Neural crest cell (in vitro differentiated cells): ENCODE measurements at places on chromosomes 12 and 14. TPM values are rescaled to one million over a fixed set of nuclear protein-coding genes. Genes with fewer than 3 reads are reported as not detected.

Gene PRB2
- not detected in 2 replicates for total RNA-seq

Gene OR6C4
- total RNA-seq, result not detected in 2 replicates

Gene PDE6H
- total RNA-seq, result not detected in 2 replicates

Gene TMEM229B
- 5.2 and 5.9 TPM in 2 replicates for total RNA-seq

Gene RFLNA
- total RNA-seq, result 2.1 and 2.8 TPM in 2 replicates

DNA sequence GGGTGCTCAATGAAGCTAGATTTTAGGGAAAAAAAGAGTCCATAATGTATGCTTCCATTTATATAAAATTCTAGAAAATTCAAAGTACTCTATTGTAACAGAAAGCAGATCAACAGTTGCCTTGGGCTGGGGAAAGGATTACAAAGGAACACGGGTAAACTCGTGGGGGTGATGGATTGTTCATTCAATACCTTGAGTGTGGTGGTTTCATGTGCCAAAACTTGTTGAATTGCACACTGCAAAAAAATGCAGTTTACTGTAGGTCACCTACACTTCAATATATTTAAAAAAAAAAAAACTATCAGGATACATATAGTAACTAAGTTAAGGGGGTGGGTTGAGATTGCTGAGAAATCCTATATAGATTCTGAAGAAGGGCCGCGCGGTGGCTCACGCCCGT is 33.6 kb downstream of the PAWR start:
- H3K4me3 ChIP-seq, result no peak overlapping the region
- H3K36me3 ChIP-seq, result peaks cover 18% of the 10 kb centered on the region
- H3K27me3 ChIP-seq, result no peaks in the 10 kb centered on the region
- DNase-seq, result no peak
- no peak overlapping the region for H3K27ac ChIP-seq
- H3K4me1 ChIP-seq, result peaks cover 8% of the 10 kb centered on the region

DNA sequence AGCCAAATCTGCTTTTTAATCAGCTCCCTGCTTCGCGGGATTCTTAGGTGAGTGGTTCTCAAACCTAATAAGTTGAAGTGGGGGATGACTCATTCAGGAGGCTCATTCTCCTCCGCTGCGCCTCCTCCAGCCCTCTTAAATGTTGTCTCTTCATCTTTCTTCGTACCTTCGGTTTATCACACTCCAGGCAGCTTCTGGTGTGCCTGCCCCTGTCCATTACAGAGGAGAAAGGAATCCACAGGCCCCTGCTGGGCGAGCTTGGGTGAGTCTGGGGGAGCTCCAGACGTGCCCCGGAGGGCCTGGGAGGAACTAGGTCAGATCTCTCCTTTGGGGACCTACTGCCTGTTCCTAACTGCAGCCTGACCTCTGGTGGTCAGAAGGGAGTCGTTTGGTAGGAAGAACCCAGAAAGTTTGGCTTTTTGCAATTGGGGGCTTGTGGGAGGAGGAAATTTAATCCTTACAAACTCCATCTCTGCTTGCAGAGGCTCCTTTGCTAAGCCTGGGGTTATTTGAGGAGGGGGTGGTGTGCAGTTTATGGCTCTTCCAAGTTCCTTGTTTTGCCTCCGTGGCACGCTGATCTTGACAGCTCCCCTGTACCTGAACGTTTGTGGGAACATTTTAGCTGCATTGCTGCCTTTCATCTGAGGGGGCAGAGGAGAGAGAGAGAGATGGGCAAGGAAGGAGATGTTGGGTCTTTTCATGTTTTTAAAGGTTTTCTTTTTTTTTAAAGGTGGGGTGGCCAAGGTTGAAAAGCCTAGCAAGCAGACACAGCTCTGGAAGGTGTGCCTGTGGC is 84.1 kb upstream of the GNG2 start:
- no peaks in the 10 kb centered on the region for H3K27me3 ChIP-seq
- peak; percentile 50 for DNase-seq
- no peak overlapping the region for H3K4me3 ChIP-seq

DNA sequence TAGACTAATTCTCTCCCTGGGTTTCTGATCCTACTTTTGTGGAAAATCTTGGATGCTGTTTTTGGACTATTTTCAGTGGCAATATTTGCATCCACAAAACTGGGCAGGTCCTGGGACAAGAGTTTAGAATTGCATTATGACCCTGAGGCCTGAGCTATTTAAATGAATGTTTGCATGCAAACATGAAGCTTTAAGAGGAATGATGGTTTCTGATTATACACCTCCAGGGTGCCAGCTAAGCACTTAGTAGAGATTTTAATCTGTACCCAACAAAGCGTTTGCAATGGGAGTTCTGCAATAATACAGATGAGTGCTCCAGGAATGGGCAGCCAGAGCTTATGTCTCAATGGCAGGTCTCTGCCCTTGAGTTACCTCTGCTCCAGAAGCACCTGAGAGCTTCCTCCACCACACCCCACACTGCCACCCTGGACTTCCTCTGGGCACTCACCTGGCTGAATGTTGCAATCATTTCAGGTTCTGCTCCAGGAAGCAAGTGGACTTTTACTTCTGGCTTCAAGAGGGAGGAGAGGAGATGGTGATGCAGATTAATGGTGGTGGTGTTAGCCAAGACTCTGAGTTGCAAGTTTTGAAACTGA is 6.0 kb upstream of the SPTLC2 start:
- peaks cover 39% of the 10 kb centered on the region for H3K27me3 ChIP-seq
- no peaks in the 10 kb centered on the region for H3K4me1 ChIP-seq
- peaks cover 2% of the 10 kb centered on the region for H3K36me3 ChIP-seq
- no peak overlapping the region for H3K4me3 ChIP-seq

DNA sequence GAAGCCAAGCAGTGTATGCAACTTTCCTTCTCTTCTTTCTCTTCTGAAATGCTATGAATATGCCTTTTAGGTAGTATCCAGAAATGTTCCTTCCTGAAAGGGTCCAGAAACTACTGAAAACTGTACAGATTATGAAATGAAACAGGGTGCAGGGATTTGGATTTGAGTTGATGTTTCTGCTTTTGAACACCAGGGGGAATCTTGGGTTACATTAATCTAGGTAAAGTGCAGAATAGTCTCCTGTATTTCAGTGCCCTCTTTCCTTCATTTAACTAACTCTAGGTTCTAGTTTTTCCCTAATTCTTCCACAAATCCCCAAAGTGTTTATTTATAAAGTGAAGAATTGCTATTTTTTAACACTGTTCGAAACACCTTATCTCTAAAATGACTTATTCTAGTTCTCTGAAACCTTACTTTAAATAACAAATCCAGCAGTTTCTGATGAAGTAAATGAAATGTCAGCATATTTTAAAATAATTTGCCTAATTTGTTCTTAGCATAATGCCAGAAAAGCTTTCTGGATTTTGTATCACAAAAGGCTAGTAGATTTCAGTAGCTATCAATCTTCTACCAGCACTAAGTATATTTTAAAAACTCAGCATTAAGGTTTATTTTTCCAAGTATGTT is 111.9 kb downstream of the LRRK2 start:
- no peak for DNase-seq
- H3K27ac ChIP-seq, result no peak overlapping the region
- H3K4me3 ChIP-seq, result no peak overlapping the region
- H3K4me1 ChIP-seq, result peaks cover 20% of the 10 kb centered on the region

- H3K4me3 ChIP-seq, result no peak overlapping the region
- peaks cover 60% of the 10 kb centered on the region for H3K27me3 ChIP-seq
- no peaks in the 10 kb centered on the region for H3K36me3 ChIP-seq
- DNase-seq, result no peak
Measured at GRCh38 chr14:91261115-91261514, 16.6 kb upstream of the GPR68 start.

- H3K36me3 ChIP-seq, result peaks cover 2% of the 10 kb centered on the region
- DNase-seq, result no peak
- H3K27ac ChIP-seq, result no peak overlapping the region
- H3K27me3 ChIP-seq, result no peaks in the 10 kb centered on the region
Measured at GRCh38 chr12:11681207-11681606, 31.7 kb downstream of the ETV6 start.

GRCh38 chr14:64637735-64638473 is 66.3 kb upstream of the PLEKHG3 start:
- no peaks in the 10 kb centered on the region for H3K36me3 ChIP-seq
- H3K4me1 ChIP-seq, result peaks cover 15% of the 10 kb centered on the region
- H3K27me3 ChIP-seq, result no peaks in the 10 kb centered on the region
- DNase-seq, result no peak

DNA sequence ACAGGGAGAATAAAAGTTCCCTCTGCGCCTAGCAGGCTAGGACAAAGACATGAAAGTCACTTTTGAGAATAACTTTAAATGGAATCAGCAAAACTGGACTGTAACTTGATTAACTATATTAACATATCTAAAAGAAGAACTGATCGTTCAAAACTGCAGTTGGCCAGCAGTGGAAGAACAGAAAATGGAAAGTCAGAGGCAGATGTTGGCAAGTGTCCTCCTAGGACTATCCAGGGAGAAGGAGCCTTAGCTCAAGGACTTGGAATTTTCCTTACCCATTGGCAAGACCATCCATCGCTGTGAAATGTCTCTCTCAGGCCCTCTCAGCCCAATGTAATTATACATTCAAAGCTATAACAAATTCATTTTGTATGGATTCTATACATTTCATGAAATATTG is 419.7 kb downstream of the ATP23 start:
- H3K27me3 ChIP-seq, result no peaks in the 10 kb centered on the region
- no peaks in the 10 kb centered on the region for H3K4me1 ChIP-seq
- H3K36me3 ChIP-seq, result no peaks in the 10 kb centered on the region
- H3K27ac ChIP-seq, result no peak overlapping the region
- no peak overlapping the region for H3K4me3 ChIP-seq

- no peak overlapping the region for H3K27ac ChIP-seq
- DNase-seq, result no peak
- H3K4me1 ChIP-seq, result peaks cover 9% of the 10 kb centered on the region
- no peak overlapping the region for H3K4me3 ChIP-seq
Measured at GRCh38 chr14:58872061-58872460, 234.3 kb downstream of the DACT1 start.

GRCh38 chr12:49910331-49911212 is 6.9 kb upstream of the FAIM2 start:
- H3K27me3 ChIP-seq, result peaks cover 14% of the 10 kb centered on the region
- DNase-seq, result no peak
- H3K27ac ChIP-seq, result peak overlapping the region; percentile 22
- H3K36me3 ChIP-seq, result no peaks in the 10 kb centered on the region
- H3K4me3 ChIP-seq, result no peak overlapping the region
- peaks cover 28% of the 10 kb centered on the region for H3K4me1 ChIP-seq

DNA sequence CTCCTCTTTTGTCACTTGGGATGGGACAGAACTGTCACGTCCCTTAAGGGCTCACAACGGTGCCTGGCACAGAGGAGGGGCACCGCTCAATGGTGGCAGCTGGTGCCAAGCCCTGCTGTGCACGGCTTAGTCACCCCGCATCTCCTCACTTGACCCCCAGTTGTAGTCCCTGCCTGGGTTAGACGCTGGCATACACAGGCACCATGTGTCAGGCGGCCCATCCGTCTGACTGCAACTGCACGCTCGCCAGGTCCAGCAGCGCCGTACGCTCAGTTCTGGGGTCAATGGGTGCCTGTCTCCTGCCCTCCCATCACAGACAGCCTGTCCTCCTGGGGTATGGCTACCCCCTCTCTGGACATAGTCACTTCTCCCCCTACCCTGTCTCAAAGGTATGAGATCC is 1.6 kb upstream of the PACS2 start:
- no peak overlapping the region for H3K27ac ChIP-seq
- no peaks in the 10 kb centered on the region for H3K27me3 ChIP-seq
- no peak for DNase-seq

DNA sequence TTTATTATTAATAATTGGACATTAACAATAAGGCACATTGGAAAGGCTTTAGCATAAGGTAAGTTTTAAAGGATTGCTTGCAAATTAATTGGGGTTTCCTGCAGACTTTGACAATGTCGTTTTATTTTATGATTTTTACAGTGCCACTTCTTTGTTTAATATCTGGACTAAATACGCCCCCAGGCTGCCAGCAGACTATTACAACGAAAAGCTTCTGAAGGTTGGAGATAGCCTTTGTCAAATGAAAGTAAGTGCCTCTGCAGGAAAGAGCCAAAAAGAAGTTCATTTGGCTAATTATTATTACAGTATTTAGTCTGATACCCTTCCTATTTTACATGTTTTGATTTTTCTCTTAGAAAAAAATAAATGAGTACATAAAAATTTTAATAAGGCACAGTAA is 11.3 kb downstream of the CFAP54 start:
- H3K4me1 ChIP-seq, result peaks cover 7% of the 10 kb centered on the region
- no peaks in the 10 kb centered on the region for H3K27me3 ChIP-seq
- H3K27ac ChIP-seq, result no peak overlapping the region
- peaks cover 2% of the 10 kb centered on the region for H3K36me3 ChIP-seq
